Right atrium auricular region (tissue), 2 donors: ENCODE measurements at places on chromosomes 1 and 21.

DNA sequence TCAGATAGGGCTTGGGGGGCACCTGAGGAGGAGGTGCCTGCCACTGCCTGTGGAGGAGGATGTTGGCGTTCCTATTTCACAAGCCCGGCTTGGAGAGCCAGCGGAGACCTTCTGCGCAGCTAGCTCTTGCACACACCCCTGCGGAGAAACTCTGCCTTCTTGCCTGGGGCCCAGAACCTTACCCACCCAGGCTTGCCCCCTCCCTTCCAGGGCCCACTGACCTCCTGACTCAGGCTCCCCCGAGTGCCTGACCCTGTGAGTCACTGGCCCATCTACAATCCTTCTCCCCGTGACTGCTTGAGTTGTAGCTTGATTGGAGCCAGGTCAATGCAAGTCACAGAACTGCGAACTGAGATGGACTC lies 3.4 kb downstream of the HES2 start:
- H3K27me3 ChIP-seq = peaks cover 41% of the 10 kb centered on the region
- no peak overlapping the region for H3K27ac ChIP-seq
- no peak for DNase-seq
- H3K4me1 ChIP-seq = no peaks in the 10 kb centered on the region

GRCh38 chr1:110067893-110068645 lies 2.4 kb downstream of the ALX3 start:
- H3K4me3 ChIP-seq = no peak overlapping the region
- H3K27ac ChIP-seq = no peak overlapping the region
- H3K36me3 ChIP-seq = no peaks in the 10 kb centered on the region
- peaks cover 35% of the 10 kb centered on the region for H3K27me3 ChIP-seq
- no peak for DNase-seq

GRCh38 chr1:38004284-38005108 lies 818 bp downstream of the FHL3 start:
- peak overlapping the region; percentile 69 for H3K4me3 ChIP-seq
- H3K36me3 ChIP-seq = no peaks in the 10 kb centered on the region
- peak; percentile 59 for DNase-seq
- H3K27me3 ChIP-seq = no peaks in the 10 kb centered on the region
- H3K27ac ChIP-seq = peak overlapping the region; percentile 80

DNA sequence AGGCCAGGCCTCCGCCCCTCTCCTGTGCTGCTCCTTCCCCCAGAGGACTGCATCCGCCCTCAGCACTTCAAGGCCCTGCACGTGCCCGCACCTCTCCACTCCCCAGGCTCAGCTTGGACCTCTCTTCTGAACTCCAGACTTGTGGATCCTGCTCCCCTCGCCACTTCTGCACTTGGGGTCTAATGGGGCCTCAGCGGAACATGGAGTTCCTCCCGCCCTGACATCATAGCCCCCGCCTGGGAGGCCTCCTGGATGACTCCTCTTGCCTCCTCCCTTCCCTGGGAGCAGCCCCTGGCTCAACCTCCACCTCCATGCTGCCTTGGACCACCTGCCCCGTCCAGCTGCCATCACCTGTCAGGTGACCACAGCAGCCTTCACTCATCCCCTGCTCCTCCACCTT lies 10.1 kb downstream of the OXCT2 start:
- H3K4me3 ChIP-seq = no peak overlapping the region
- H3K36me3 ChIP-seq = peaks cover 16% of the 10 kb centered on the region
- no peaks in the 10 kb centered on the region for H3K4me1 ChIP-seq
- no peak for DNase-seq
- no peaks in the 10 kb centered on the region for H3K27me3 ChIP-seq
